ENCODE measurements at places on chromosomes 2 and 18.
A peak's percentile ranks its signal among the peaks of the same experiment; 100 is the strongest.

DNA sequence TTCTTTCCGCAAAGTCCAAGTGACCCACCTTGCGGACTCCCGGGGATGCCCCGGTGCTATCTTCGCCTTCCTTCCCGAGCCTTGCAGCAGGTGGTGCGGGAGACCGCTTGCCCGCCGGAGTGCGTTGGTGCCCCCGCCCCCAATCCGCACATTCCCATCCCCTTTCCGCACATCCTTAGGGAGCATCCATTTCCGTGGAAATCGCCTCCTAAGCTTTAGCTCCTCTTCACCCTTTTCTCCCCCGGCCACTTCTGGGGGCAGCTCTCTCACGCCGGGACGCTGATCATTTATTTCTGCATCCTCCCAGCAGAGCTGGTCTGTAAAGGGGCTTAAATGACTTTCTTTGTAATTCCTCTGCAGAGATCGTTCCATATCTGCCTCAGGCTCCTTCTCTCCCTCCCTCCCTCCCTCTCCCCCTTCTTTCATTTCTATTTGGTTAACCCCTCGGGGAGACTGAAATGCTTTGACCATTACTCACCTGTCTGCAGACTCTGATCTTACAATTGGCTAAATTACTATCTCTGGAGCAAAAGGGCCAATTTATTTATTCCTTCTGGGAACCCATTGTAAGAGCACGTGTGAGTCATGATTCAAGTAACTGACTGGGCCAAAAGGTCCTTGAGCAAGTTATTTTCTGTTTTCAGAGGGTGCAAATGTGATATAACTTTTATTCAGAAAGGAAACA is 1.3 kb upstream of the LYPD1 start:
- peaks cover 4% of the 10 kb centered on the region for H3K4me1 ChIP-seq
- DNase-seq = no peak
- H3K36me3 ChIP-seq = no peaks in the 10 kb centered on the region
- peaks cover 52% of the 10 kb centered on the region for H3K27me3 ChIP-seq
- no peak overlapping the region for H3K4me3 ChIP-seq

DNA sequence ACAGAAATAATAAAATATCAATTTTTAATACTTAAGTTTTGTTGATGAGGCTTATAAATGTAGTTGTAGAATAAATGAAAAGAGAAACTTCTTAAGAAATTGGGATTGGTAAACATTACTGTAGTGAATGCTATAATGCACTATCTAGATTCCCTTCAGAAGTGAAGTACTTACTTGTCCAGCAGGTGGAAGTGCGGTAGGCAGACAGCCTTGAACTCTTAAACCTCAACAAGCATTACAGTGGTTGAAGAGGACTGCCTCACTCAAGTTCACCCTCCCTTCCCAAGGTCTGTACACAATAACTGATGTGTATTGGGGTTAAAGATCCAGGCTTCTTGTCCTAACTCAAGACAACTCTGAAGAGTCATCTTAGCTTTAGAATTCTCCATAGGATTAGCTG is 931.0 kb upstream of the LRRTM1 start:
- no peak for DNase-seq
- H3K27ac ChIP-seq = no peak overlapping the region
- H3K4me3 ChIP-seq = no peak overlapping the region
- no peaks in the 10 kb centered on the region for H3K36me3 ChIP-seq

GRCh38 chr2:14451312-14451711 is 181.2 kb upstream of the LRATD1 start:
- no peaks in the 10 kb centered on the region for H3K4me1 ChIP-seq
- no peaks in the 10 kb centered on the region for H3K36me3 ChIP-seq
- no peak overlapping the region for H3K4me3 ChIP-seq
- no peak overlapping the region for H3K27ac ChIP-seq

DNA sequence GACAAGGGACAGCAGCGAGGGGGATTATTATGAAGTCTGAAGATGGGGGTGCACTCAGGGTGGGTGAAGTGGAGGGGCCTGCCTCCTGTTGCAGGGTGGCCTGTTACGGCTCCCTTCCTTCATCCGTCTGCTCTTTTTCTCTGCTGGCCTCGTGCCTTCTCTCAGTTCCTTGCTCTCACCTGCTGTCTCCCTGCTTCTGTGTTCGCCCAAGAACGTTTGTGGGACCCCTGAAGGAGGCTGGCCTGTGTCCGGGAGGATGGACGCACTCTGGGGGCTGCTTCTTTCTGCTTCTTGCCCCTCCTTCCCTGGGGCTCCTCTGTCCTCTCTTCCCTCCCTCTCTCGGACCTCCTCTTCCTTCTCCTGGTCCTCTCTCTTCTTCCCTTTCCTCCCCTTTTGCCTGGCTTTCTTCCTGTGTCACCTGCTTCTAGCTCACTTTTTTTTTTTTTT is 13.8 kb downstream of the MROH2A start:
- no peak overlapping the region for H3K4me3 ChIP-seq
- no peaks in the 10 kb centered on the region for H3K4me1 ChIP-seq
- no peaks in the 10 kb centered on the region for H3K27me3 ChIP-seq
- H3K27ac ChIP-seq = no peak overlapping the region

DNA sequence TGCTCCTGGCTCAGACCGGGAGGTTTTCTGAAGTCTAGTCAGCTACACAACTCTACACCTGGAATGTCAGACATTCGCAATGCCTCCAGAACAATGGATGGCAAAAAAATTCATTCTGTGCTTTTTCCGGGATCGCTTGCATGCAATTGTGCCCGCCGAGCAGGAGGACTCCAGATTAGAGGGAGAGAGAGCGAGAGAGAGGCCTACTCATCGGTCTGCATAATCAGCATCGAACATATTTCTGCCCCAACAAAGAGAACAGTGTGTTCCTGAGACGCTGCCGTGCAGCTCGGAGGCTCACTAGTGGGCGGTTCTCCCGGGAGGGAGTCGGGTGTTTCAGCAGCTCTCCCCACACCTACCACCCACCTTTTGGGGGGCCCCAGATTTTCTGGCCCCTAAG is 117.1 kb downstream of the KLHL29 start:
- no peak overlapping the region for H3K27ac ChIP-seq
- no peaks in the 10 kb centered on the region for H3K36me3 ChIP-seq
- H3K27me3 ChIP-seq = no peaks in the 10 kb centered on the region
- no peak overlapping the region for H3K4me3 ChIP-seq

GRCh38 chr2:158965107-158965506 is 3.3 kb upstream of the TANC1 start:
- H3K27me3 ChIP-seq = peaks cover 38% of the 10 kb centered on the region
- no peak for DNase-seq
- H3K36me3 ChIP-seq = no peaks in the 10 kb centered on the region
- H3K4me3 ChIP-seq = no peak overlapping the region
- H3K27ac ChIP-seq = no peak overlapping the region
- H3K4me1 ChIP-seq = peaks cover 13% of the 10 kb centered on the region

GRCh38 chr2:46644690-46645385 is 165.5 kb downstream of the TMEM247 start:
- H3K4me1 ChIP-seq = peaks cover 4% of the 10 kb centered on the region
- no peak for DNase-seq
- H3K27me3 ChIP-seq = no peaks in the 10 kb centered on the region
- H3K27ac ChIP-seq = no peak overlapping the region

DNA sequence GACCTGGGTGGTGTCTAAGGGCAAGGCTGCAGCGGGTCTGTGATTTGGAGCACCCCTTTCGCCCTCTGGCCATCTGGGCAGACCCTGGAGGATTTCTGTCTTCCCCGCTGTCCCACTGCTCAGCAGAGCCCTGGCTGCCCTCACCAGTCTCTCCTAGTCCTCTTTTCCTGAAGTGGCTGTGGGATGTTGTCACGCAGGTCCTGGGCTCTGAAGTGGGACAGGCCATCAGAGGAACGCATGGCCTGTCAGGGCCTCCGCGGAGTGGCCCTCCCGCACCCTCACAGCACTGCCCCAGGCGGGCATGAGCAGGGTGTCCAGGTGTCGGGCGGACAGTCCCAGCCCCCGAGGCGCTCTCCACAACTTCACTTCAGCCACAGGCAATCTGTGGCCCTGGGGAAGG is 1.1 kb upstream of the TMEM185B start:
- peaks cover 76% of the 10 kb centered on the region for H3K4me1 ChIP-seq
- H3K27me3 ChIP-seq = no peaks in the 10 kb centered on the region
- H3K27ac ChIP-seq = peak overlapping the region; percentile 92
- peak; percentile 33 for DNase-seq
- peaks cover 51% of the 10 kb centered on the region for H3K36me3 ChIP-seq
